ELR (cell line): ENCODE measurements at places on chromosomes 2 and 18.

GRCh38 chr2:239601201-239601851 lies 200.5 kb upstream of the HDAC4 start:
- DNase-seq = no peak

DNA sequence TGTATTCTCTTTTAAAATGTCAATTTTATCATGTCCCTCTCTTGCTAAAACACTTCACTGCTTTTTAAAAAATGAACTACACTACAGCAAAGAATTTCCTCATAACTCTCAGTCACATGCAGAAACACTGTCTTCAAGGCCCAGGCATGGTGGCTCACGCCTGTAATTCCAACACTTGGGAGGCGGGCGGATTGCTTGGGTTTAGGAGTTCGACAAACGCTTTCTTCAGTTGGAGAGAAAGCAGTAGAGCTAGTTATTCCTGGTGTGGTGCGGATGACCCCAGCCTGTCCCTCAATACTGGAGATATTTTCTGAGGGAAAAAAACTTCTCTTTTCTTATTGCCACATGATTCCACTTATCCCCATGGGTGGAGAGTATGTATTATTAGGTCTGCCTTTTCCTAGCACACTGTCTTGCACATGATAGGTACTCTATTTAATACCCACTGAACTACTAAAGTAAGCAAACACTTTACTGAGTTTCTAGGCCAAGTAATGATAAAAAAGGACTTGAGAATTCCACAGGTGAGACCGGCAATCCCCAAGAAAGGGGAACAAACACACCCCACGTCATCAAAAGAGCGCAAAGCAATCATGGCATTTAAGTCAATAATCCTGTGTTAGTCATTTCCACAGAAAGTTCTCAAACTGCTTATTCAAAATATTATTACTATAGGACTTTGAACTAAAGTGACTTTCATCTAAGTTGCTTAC lies 77.1 kb downstream of the SPIRE1 start:
- no peak for DNase-seq

DNA sequence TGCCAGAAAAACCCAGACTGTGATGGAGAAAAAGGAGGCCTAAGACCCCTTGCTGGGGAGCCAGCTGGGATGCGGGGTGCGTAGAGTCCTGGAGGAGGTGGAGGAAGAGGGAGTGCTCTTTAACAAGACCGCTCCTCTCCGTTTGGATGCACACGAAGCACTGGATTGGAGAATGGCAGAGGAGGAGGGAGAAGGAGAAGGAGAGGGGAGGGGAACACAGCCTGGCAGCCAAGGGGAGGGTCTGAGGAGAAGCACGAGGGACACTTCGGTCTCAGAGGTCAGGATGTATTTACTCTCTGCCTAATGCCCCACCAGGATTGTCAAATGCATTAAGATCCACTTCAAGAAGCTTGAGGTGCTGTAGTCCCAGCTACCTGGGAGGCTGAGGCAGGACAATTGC lies 42.0 kb upstream of the SLC35G4 start:
- no peak for DNase-seq

DNA sequence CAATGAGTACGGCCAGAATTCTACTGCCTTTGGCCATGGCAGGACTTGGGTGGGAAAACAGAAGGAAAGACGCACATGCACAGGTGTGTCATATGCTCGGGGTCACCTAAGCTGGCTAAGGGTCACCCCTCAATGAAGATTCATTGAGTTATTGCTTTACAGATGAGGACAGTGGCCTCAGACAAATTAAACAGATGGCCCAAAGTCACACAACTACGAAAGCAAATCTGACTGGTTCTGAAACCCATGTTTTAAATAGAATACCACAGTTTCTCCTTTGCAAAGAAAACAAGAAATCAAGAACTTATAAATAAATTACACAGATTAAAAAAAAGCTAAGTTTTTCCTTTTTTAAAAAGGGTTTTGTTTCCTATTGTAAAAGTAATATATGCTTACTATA lies 70.5 kb downstream of the ID2 start:
- no peak for DNase-seq

- no peak for DNase-seq
Measured at GRCh38 chr2:227906991-227907390, 35.6 kb downstream of the DAW1 start.

- DNase-seq = no peak
Measured at GRCh38 chr18:54203914-54204313, 20.6 kb downstream of the MBD2 start.

GRCh38 chr2:32532341-32532740 lies 95.5 kb upstream of the TTC27 start:
- no peak for DNase-seq

- DNase-seq = peak; percentile 27
Measured at GRCh38 chr2:215930505-215931253, 82.7 kb downstream of the MREG start.

DNA sequence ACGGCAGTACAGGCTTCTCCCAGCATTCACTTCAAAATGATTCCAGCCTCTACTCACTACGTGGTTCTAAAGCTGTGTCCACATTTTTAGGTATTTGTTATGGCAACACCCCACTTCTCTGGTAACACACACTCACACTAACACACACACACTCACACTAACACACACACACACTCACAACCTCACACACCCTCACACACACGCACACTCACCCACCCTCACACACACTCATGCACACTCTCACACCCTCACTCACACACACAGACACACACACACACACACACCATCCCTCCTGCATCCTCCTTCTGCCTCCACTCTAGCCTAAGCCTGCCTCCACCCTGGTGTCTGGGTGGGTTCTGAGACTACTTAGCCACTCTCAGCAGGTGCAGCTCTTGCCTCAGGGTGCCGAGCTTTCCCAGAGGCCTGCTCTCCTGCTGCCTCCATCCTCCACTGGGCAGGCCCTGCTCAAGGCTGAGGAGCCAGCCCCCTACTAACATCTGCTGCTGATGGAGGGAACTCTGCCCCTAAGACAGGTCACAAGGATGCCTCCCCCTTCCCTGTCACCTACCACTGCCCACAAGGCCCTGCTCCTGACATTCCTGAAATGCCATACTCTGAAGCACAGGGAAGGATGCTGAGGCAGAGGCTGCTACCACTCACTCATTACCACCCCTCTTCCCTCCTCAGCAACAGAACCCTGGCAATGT lies 63.9 kb downstream of the NCAPH start:
- no peak for DNase-seq

GRCh38 chr18:60021556-60021955 lies 121.8 kb downstream of the PMAIP1 start:
- DNase-seq = no peak

DNA sequence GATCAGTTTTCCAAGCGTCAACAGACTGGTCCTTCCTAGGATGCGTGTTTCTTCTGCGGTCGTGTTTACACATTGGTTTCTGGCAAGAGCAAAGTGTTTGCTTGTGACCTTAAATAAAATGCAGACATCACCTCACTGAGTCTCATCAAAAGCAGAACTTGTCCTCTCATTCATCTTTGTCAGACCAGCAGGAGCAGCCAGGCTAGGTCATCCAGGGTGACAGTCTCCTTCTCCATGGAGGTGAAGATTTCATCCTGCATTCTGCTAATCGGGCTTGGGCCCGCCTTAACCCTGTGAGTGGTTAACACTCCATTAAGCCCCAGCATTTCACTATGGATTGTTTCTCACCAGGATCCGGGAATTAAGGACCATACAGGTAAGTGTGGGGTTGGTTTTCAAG lies 64.2 kb upstream of the PID1 start:
- no peak for DNase-seq

GRCh38 chr2:187719510-187719909 lies 165.3 kb upstream of the TFPI start:
- no peak for DNase-seq

DNA sequence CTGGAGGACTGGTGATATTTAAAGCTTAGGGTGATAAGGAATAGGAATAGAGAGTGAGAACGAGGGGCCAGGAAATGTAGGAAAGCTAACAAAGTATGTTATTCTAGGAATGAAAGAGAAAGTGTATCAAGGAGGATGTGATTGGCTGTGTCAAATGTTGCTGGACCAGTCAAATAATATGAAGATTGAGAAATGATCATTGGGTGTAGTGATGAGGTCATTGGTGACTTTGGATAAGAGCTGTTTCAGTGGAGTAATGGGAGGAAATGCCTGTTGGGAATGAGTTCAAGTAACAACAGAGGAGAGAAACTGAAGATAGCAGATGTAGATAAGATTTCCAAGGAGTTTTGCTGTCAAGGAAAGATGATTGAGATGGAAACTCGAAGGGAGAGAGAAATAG lies 74.4 kb downstream of the UBE2E3 start:
- no peak for DNase-seq

GRCh38 chr18:3726238-3726951 lies 276.4 kb downstream of the TGIF1 start:
- no peak for DNase-seq

DNA sequence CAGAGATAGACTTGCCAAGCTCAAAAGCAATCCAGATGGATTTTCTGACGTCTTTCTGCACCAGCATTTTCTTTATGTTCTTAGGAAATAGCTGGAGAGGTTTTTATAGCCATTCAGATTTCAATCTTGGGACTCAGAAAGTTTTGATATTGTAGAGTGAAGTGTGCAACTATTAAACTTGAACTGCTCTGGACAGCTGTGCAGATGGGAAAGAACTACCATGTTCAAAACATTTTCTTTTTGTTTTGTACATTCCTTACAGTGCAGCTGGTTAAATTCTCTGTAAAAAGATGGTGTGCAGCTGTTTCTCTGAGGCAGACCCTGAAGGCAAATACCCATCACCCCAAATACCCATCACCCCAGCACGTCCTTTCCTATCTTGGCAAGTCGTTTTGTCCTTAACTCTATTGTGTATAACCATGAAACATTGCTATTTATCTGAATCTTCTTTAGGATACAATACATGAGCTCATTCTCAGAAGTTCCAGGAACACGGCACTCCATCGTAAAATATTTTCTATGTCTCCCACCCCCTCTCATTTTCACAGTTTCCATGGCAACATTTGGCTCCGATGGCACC lies 38.8 kb downstream of the AQP4 start:
- no peak for DNase-seq

GRCh38 chr2:239186516-239187357 lies 214.1 kb downstream of the HDAC4 start:
- no peak for DNase-seq

- DNase-seq = no peak
Measured at GRCh38 chr2:42925742-42926433, 133.5 kb upstream of the HAAO start.

GRCh38 chr2:75327334-75327733 lies 128.0 kb upstream of the TACR1 start:
- no peak for DNase-seq
